ENCODE measurements at places on chromosomes 2 and 18.

DNA sequence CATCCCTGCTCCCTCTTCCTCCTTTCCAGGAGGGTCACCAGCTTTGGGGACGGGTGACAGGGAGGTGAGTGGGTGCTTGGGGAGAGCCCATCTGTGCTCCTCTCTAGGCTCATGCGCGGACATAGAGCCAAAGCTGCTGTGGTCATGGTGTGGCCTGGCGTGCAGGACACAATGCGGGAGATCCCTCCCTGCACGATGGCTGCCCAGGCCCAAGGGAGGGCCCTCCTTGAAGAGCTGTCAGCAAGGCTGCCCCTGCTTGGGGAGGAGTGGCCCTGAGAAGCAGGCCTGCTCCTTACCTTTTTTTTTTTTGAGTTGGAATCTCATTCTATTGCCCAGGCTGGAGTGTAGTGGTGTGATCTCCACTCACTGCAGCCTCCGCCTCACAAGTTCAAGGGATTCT, 111.4 kb downstream of the DYSF start:
- DNase-seq = no peak

GRCh38 chr2:10240911-10241610, 61.6 kb upstream of the HPCAL1 start:
- no peak for DNase-seq

- no peak for DNase-seq
Observed at GRCh38 chr2:134539981-134540380, 178.8 kb downstream of the TMEM163 start.

- no peak for DNase-seq
Observed at GRCh38 chr2:128425731-128426620, 107.3 kb upstream of the HS6ST1 start.

- DNase-seq = no peak
Observed at GRCh38 chr2:241425368-241425767, 69.3 kb downstream of the FARP2 start.
